ENCODE measurements at places on chromosomes 16 and 17. TPM values are rescaled to one million over a fixed set of nuclear protein-coding genes. Genes with fewer than 3 reads are reported as not detected.

DRC3 gene
- 14.6 TPM for total RNA-seq

LHX1 gene
- 2.8 TPM for total RNA-seq

SHISA9 gene
- total RNA-seq, result not detected

CD19 gene
- 1.5 TPM for total RNA-seq

LYRM9 gene
- 3.3 TPM for total RNA-seq

EDC4 gene
- 54.7 TPM for total RNA-seq

ASPSCR1 gene
- 23.1 TPM for total RNA-seq

CHST4 gene
- total RNA-seq, result not detected

GUCY2D gene
- total RNA-seq, result not detected

KRT23 gene
- total RNA-seq, result 3.1 TPM

- DNase-seq, result no peak
These were observed 94.0 kb downstream of the FOXL1 start for GRCh38 chr16:86672179-86672863.

GRCh38 chr17:50621574-50622031 lies 13.1 kb upstream of the ABCC3 start:
- DNase-seq, result no peak

DNA sequence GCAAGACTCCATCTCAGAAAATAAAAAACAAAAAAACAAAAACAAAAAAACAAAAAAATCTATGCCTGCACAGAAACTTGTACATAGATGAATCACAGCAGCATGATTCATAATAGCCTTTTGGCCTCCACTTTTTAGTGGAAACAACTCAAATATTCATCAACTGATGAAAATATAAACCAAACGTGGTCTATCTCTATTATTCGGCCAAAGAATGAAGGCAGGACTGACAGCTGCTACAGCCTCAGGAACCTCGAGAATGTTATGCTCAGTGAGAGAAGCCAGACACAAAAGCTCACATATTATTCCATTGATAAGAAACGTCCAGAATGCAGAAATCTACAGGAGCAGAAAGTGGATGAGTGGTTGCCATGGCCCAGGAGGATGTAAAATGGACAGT lies 19.8 kb downstream of the PPL start:
- no peak for DNase-seq

- DNase-seq, result no peak
These were observed 776.1 kb downstream of the KCNJ2 start for GRCh38 chr17:70945386-70945785.

DNA sequence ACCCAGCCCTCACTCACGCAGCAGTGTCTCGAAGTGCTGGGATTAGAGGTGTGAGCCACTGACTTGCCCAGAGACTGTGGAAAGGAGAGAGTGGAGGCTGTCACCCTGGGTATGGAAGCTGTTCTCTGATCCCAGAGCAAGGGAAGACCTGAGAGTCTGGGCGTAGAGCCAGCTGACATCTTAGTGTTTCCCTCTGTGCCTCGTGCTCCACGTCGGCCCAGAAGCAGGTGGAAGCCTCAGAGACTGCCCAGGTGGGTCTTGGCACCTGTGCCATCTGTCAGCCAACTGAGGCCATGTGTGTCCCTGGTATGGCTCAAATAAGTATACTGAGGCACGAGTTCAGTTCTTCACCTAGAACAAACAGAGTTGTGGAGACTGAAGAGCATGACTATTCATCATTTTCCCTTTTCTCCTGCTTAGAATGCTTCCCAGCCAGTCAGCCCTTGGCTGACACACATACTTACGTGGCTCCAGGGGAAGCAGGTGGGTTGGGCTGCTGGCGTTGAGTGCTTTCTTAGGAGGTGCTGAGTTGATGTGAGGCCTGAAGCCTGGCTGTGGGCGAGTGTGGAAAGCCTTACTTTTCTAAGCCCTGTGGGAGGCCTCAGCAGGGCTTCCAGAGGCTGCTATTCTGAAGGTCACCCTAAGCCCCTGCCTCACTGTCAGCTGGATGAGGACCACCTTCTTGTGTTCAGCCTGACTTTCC lies 8.1 kb downstream of the CTRL start:
- DNase-seq, result no peak

GRCh38 chr17:69567130-69567529 lies 152.6 kb downstream of the MAP2K6 start:
- no peak for DNase-seq

DNA sequence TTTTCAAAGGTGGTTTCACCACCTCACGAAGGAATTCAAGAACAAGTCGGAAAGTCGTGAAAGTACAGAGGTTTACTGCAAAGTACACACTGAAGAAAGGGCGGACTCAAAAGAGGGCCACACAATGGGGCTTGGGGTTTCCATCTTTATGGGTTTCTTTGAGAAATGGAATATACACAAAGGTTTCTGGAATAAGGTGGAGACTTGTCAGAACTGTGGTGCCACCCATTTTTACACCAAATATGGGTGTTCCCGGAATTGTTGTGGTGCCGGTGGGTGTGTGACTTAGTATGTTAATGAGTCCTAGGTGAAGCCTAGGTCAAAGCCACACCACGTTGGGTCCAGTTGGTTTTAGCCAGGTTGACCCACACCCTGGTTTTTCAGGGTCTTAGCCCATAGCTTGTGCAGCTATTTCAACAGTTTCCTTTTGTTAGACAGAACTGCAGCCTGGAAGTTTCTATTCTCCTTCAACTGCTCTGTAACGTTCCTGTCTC lies 567 bp upstream of the GCSH start:
- no peak for DNase-seq

GRCh38 chr17:77869665-77870132 lies 88.8 kb upstream of the TNRC6C start:
- no peak for DNase-seq

DNA sequence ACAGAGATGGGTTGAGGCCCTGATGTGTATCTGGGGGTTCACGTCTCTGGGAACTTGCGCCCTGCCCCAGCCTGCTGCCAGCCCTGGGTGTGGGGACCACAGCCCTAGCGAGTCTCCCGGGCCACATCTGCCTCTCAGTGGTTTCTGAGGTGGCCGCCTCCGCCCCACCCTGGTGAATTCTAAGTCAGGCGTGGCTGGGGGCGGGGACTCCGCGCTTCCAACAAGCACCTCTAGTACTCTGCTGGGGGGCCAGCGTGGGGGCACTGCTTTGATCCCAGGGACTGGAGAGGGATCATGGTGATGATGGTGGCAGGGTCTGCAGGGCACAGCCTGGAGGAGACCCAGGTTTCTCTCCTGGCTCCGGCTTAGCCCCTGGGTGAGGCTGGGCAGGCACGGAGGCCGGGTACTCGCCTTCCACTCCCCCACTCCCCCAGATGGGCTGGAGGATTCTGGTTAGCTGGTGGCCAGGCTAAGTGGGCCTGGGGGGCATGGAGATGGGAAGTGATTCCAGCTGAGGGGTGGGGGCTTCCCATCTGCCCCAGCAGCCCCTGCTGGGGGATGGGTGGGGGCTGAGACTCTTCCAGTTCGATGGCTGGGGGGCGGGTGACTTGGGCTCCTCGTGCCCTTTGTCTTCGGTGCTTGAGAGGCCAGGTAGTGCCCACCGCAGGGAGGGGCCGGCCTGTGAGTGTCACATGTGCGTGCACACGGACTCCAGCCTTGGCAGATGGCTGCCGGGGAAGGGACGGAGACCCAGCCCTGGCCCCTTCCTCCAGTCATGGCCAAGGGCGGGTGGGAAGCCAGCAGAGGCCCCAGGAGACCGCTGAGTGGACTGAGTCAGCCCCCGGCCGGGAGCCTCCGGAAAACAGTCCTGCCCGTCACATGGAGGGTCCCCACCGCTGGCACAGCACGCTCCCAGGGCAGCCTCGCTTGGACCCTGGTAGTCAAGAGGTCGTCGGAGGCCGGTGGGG lies 3.9 kb downstream of the GLIS2 start:
- no peak for DNase-seq

DNA sequence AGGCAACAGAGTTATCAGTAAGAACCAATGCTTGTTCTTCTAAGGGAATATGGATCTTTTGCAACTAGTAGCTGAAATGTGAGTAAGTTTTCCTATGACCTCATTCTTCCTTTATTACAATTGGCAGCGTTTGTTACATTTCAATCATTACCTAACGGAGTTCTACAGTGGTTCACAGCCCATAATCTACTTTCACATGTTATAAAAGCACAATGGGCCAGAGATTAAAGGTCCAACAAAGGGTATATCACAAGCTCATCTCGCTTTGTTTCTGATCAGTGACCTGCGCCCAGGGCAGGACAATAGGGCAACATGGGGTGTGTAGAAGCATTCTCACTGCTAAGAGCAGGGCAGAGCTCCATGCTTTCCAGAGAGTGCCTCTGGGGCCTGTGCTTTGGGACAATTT lies 279.9 kb upstream of the DYNLRB2 start:
- no peak for DNase-seq

GRCh38 chr17:66775271-66775670 lies 59.6 kb upstream of the CACNG5 start:
- DNase-seq, result no peak

DNA sequence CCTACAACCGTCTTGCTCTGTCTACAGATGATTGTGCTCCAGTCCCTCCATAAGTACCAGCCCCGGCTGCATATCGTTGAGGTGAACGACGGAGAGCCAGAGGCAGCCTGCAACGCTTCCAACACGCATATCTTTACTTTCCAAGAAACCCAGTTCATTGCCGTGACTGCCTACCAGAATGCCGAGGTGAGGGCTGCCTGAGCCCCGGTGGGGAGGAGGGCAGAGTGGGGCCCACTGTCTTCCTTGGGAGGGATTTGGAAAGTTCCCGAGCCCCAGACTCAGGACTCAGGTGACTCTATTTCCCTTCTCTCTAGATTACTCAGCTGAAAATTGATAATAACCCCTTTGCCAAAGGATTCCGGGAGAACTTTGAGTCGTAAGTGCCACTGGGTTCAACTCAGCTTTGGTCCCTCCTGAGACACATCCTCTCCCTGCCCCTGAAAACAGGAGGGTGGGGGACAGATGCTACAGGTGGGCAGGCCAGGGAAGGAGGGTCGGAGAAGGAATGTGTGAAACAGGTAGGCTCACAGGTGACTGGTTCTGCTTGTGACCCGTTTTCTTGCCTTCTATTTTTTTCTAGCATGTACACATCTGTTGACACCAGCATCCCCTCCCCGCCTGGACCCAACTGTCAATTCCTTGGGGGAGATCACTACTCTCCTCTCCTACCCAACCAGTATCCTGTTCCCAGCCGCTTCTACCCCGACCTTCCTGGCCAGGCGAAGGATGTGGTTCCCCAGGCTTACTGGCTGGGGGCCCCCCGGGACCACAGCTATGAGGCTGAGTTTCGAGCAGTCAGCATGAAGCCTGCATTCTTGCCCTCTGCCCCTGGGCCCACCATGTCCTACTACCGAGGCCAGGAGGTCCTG lies 11.4 kb downstream of the TBX21 start:
- DNase-seq, result no peak

GRCh38 chr17:70896843-70897242 lies 727.5 kb downstream of the KCNJ2 start:
- no peak for DNase-seq

DNA sequence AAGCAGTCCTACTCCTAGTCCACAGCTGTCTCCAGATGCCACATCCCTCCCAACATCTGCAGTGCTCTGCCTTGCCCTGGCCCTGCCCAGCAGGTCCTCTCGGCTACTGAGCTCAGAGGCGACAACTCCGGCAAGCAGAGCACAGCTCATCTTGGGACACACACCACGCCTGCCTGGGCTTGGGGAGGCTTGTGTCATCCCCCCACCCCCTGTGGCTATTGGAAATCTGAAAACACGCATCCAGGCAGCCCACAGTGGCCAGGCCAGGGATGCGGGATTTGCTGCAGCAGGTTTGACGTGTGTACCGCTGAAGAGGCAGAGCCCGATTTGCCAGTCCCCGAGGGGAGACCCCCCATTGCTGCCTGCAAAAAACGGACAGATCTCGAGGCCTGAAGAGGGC lies 25.4 kb downstream of the MXRA7 start:
- no peak for DNase-seq

DNA sequence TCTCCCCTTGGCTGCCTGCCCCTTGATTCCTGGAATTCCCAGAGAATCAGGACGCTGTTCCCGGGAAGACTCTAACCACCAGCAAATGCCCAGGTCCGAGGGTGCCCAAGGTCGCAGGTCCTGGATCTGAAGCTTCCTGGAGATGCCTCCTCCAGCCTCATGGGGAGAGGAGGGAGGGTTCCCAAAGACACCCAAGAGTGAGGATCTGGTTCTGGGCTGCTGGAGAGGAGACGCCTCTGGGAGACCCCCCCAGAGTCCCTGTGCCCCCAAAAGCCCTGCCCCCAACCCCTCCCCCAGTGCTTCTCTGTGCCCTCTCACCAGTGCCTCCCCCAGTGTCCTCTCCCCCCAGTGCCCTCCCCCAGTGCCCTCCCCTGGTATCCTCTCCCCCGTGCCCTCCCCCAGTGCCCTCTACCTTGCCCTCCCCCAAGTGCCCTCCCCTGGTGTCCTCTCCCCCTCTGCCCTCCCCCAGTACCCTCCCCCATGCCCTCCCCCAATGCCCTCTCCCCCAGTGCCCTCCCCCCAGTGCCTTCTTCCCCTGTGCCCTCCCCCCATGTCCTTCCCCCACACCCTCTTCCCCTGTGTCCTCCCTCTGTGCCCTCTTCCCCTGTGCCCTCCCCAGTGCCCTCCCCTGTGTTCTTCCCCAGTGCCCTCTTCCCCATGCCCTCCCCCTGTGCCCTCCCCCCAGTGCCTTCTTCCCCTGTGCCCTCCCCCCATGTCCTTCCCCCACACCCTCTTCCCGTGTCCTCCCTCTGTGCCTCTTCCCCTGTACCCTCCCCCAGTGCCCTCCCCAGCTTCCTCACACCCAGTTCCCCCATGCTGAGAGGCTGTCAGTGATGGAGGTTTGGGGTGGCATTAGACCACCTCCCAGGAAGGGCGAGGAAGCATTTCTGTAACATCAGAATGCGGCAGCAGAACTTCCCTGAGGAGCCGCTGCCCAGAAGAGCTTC lies 6.3 kb upstream of the SECTM1 start:
- DNase-seq, result no peak

DNA sequence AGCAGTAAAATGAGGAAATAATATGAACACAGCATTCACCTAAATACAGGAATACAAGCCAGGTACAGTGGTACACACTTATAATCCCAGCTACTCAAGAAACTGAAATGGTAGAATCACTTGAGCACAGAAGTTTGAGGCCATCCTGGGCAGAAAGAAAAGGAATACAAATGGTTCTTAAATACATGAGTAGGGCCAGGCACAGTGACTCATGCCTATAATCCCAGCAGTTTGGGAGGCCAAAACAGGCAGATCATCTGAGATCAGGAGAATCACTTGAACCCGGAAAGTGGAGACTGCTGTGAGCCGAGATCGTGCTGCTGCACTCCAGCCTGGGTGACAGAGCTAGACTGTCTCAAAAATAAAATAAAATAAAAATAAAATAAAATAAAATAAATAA lies 23.0 kb upstream of the SMG8 start:
- DNase-seq, result no peak

Data from uterus (tissue), 4 donors.